ENCODE measurements at places on chromosomes 16 and 17.

- no peak for DNase-seq
Measured at GRCh38 chr17:51487947-51488346, 227.6 kb downstream of the UTP18 start.

DNA sequence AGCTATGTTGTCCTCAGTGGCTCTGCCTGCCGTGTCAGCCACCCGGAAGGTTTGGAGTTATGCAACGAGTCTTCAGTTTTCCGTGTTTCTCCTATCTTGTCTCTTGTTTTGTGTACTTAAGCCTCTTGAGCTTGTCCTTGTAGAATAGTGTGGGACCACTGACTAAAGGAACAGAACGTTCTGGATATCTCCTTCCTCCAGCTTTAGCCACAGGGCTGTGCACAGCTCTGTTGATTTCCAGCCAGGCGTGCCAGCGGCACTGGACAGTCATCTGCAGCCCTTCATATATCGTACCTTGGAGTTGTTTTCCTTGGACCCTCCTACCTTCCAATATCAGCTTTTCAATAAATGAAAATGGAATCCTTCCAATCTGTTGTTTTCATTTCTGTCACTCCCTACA lies 39.8 kb downstream of the TMEM11 start:
- DNase-seq: no peak

- DNase-seq: no peak
Measured at GRCh38 chr16:65375651-65376050, 253.8 kb upstream of the CDH11 start.

GRCh38 chr16:27228621-27229501 lies 25.5 kb downstream of the KDM8 start:
- no peak for DNase-seq

- DNase-seq: no peak
Measured at GRCh38 chr16:56324406-56324805, 100.9 kb downstream of the AMFR start.

- no peak for DNase-seq
Measured at GRCh38 chr16:85006639-85007038, 4.7 kb downstream of the ZDHHC7 start.

DNA sequence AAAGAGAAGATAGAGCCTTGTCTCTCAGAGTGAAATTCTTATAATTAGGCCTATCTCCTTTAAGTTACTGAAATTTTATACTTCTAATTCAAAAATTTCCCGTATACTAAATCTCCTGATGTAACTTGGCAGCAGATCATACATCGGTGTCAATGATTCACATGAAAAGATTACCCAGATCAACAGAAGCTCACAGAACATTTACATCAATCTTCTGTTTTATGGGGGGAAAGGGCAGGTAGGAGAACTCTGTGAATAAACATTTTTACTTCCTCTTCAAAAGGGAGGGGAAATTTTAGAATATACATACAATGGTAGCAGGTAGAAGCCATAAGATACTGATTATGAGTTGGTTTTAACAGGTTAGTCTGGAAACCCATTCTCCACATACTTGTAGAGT lies 43.1 kb downstream of the PHLPP2 start:
- no peak for DNase-seq

- no peak for DNase-seq
Measured at GRCh38 chr17:73623247-73623646, 21.0 kb downstream of the SDK2 start.

- no peak for DNase-seq
Measured at GRCh38 chr16:14110728-14111251, 39.7 kb downstream of the MRTFB start.
